ENCODE measurements at places on chromosomes 3 and 15.

- DNase-seq = no peak
These were observed 15.4 kb downstream of the DPH3 start for GRCh38 chr3:16249336-16249735.

DNA sequence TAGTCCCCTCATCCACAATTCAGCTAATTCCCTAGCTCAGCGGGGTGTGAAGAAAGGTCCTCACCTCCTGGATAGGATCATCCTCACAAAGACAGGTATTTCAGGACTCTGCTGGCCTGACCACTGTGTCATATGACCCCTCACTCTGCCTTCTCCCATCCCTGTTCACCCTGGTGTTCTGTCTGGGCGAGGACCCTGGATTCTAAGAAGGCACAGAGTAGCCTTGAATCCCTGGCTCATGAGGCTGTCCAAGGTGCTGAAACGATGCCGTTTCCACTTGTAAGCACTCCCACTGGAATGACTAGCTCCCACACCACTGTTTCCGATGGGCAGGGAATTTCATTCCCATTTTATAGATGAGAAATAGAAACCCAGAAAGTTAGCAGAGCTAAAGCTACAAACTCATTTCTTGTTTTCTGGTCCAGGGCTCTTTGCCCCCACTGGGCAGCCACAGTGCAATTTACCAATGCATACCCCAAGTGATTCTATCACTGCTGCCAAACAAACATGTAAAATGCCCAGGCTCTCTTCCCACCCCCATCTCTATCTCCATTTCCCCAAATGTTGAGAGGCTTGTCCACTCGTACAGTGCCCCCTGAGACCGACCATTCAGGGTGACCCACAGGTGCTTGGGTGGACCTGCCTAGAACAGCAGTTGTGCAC, 83.2 kb downstream of the RAB11A start:
- no peak for DNase-seq

GRCh38 chr15:85932391-85932790, 137.7 kb upstream of the KLHL25 start:
- DNase-seq = no peak

DNA sequence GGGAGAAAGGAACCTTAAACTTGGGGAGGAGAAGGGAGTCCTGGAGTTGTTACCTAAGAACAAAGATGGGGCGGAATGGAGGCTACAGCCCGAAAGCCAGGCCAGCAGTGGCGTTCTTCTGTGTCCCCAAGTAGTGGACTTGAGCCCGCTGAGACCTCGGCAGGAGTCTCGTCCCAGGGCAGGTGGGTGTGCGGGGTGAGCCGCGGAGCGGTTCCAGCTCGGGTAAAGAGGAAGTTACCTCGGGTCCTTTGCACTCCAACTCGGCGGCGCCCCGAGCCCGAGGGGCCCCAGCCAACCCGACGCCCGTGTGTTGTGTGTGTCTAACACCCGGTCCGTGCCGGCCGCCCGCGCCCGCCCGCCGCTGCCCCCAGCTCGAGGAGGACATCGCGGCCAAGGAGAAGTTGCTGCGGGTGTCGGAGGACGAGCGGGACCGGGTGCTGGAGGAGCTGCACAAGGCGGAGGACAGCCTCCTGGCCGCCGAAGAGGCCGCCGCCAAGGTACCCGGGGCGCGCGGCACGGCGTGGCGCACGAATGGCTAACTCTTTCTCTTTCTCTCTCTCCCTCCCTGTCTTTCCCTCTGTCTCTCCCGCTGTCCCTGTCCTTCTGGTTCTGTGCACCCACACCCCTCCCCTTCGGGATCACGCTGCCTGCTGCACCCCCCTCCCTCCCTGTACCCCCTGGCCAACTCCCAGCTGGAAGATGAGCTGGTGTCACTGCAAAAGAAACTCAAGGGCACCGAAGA, 959 bp downstream of the TPM1 start:
- DNase-seq = no peak

DNA sequence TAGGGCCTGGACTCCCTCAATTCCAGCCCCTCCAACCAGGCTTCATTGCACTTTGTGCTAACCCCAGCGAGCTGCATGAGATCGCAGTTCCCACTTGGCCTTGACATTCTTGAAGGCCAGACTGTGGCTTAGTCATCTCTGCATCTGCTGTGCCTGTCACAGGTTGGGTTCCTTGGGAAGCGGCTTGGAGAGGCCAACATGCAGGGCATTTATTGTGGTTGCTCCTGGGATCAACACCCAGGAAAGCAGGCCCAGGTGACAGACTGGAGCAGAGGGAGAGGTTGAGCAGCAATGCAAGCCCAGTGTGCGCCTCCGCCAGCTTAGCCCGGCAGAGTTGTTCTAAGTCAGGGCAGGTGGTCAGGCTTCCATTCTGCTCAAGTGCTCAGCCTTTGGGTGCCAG, 10.5 kb downstream of the ABCF3 start:
- DNase-seq = no peak

GRCh38 chr15:51699373-51699772, 18.1 kb downstream of the SCG3 start:
- no peak for DNase-seq

- DNase-seq = no peak
These were observed 24.0 kb downstream of the TSEN2 start for GRCh38 chr3:12508291-12508700.

- DNase-seq = no peak
These were observed 46.2 kb downstream of the TBL1XR1 start for GRCh38 chr3:177150970-177151627.

DNA sequence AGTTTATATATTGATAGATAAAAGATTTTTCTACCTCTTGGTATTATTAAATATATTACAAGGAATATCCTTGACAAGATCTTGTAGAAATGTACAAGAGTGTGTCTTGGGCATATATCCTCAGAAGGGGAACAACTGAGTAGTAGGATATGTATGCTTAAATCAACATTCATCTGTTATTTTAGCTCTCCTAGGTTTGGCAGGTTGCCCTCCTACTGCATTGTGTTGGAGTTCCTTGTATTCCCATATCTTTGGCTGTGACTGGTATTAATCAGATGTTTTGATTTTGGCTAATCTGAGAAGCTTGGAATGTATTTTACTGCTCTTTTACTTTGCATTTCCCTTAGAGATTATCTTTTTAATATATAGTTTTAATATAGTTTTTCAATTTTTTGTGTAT, 4.6 kb downstream of the MYRIP start:
- no peak for DNase-seq

GRCh38 chr15:48647962-48648361, 2.5 kb upstream of the FBN1 start:
- no peak for DNase-seq

- DNase-seq = no peak
These were observed 171.1 kb upstream of the IL12A start for GRCh38 chr3:159817571-159817970.

- DNase-seq = no peak
These were observed 812.3 kb upstream of the ALCAM start for GRCh38 chr3:104554425-104554824.

- no peak for DNase-seq
These were observed 882 bp downstream of the CADM2 start for GRCh38 chr3:84959470-84960271.

- DNase-seq = no peak
These were observed 62.8 kb downstream of the EPHB1 start for GRCh38 chr3:134857776-134858362.

DNA sequence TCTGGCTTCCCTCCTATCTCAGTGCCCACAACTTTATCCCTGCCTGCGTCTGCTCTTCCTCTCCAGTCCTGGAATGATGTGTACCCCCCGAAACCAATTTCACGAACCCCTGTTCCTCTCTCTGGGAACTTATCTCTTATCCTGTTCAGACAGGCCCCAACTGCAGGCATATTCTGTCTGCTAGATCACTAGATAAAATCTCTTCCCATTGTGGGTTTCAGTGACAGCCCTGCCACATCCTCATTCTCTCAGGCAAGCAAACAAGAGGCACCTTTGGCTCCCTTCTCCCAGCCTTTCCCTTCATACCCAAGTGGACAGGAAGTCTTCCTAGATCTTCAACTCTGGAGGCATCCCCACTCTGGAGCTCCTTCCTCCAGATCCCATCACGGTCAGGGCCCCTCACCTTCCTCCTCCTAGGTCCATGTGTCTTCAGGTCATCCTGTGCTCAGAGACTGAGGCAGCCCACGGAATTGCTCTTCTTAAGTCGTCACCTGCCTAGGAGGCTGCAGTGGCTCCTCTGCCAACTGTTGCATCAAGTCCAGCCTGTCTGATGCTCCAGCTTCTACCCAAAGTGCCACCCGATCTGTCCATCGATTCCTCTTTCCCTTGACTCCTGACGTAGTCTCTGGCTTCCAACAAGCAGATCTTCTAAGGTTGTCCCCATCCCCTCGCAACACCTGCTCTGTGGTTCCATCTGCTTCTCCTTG, 190.8 kb downstream of the SLCO3A1 start:
- no peak for DNase-seq

GRCh38 chr3:46857485-46858341, 5.5 kb downstream of the MYL3 start:
- DNase-seq = no peak

GRCh38 chr3:187641320-187642016, 28.7 kb downstream of the SST start:
- no peak for DNase-seq

DNA sequence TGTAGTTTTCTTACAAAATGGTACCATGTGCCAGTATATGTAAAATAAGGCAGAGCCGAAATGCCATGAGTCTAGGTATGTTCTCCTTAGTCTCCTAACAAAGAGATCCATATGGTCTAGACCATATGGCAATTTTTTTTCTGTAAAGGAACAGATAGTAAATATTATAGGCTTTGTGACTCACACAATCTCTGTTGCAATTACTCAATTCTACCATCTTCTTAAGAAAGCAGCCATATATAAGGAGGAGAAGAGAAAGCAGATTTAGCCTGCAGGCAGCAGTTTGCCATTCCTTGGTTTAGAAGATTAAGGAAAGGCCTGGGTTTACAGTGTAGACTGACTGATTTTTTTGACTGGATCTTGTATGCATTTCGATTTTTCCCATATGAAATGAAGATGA, 16.3 kb upstream of the BBX start:
- DNase-seq = no peak

DNA sequence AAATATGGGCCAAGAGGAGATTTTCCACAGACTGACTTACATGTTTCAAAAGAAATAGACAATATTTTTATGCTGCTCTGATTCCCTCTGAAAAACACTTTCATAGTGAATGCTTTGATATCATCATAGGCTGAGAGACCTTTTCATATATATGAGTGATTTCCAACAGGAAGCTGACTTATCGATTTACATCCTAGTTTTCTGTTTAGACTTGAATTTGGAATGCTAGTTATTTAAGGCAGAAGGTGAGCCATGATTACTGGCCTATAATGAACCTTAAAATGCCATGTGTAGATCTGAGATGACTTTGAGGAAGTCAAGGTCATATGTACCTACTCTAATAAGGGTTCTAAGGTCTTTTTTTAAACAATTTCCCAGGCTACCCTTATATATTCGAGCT, 1126.1 kb downstream of the ROBO1 start:
- DNase-seq = no peak

DNA sequence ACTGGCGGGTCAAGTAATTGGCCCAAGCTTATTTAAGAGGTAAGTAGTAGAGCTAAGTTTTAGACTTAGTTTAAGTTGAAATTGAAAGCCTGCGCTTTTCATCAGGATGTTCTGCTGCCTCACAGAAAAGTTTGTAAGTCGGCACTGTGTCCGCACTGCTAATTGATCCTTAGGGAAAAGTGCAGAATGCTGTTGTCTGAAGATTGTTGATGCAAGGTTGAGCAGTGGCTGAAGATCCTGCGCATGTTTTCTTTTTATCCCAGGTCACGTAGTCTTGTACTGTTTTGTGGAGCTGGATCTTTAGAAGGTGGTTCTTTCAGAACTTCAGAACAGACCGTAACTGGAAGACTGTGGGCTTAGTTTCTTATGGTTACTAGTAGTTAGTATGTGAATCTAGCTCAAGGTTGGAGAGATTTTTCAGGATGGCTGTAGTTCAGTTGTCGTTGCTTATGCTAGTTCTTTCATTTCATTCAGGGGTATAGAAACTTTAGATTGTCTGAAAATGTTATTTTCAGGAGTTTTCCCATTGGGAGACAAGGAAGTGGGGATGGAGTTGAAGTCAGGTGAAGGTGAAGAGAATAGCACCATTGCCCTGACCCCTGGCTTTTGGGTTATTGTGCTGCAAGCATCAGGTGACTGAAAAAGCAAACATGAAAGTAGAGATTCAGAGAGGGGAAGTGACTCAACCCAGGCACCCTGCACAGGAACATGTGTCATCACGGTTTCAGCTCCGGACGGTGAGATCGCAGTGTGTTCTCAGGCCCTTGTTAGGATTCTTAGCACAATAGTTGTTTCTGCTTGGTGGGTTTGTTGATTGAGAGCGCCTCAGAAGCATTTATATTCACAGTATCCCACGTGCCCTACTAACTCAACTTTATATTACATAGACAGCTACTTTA, 32.8 kb downstream of the AKAP13 start:
- DNase-seq = peak; percentile 61

DNA sequence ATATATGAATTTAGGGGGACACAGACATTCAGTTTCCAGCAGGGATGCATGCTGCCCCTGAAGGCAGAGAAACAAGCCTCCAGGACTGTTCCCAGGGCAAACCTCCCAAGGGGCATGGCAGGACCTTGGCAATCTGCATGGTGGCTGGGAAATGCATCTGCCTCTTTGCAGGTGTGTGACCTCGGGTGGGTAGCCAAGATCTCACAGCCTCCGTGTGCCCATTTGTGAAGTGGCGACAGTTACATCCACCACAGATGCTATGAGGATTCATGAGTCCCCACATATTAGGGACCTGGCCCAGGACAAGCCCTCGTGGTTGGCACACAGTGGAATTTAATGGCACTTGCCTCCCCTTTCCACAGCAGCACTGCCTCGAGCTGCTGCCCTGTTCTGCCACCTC, 29.9 kb downstream of the SLC28A1 start:
- DNase-seq = no peak

- DNase-seq = no peak
These were observed 49.5 kb downstream of the CGNL1 start for GRCh38 chr15:57425842-57426241.

GRCh38 chr3:99118381-99118780, 216.9 kb upstream of the DCBLD2 start:
- DNase-seq = no peak

DNA sequence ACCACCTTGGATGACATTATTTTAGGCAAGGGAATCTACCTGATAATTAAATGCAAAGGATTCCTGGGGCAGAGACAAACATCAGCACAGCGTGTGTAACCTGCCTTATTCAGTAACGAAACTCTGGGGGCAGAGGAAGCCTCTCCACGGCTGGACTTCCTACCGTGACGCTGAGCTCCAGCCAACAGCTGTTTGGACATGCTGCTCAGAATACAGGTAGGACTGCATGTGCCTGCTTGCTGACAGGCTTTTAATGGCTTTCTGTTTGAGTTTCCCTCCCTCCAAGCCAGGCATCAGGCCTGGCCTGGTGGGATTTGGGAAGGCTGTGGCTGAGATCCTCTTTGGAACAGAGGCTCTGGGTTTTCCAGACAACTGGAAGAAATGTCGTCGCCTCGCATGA, 150.6 kb downstream of the ADAMTS17 start:
- DNase-seq = no peak

- DNase-seq = peak; percentile 10
These were observed 1.2 kb downstream of the SIDT1 start for GRCh38 chr3:113533534-113533892.
